ENCODE measurements at places on chromosomes 3 and 15.

GRCh38 chr3:129954514-129954913, 20.0 kb upstream of the TRH start:
- DNase-seq = no peak

DNA sequence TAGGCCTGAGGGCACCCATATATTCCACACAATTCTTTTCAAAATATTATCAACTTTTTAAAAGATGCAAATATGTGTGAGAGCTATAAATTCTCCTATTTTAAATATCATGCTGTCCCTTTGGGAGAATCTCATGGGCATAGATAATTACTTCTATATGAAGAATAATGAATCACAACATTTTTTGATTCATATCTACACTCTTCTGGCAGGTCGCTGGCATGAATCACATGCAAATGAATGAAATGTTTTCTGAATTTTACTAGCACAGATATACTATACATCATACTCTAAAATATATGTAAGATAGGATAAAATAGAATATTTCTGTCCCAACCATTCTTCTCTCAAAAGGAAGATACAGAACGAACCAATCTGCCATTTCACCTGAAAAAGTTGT, 277.7 kb upstream of the KCNH8 start:
- DNase-seq = no peak

GRCh38 chr3:189467451-189467850, 163.7 kb upstream of the TP63 start:
- no peak for DNase-seq

DNA sequence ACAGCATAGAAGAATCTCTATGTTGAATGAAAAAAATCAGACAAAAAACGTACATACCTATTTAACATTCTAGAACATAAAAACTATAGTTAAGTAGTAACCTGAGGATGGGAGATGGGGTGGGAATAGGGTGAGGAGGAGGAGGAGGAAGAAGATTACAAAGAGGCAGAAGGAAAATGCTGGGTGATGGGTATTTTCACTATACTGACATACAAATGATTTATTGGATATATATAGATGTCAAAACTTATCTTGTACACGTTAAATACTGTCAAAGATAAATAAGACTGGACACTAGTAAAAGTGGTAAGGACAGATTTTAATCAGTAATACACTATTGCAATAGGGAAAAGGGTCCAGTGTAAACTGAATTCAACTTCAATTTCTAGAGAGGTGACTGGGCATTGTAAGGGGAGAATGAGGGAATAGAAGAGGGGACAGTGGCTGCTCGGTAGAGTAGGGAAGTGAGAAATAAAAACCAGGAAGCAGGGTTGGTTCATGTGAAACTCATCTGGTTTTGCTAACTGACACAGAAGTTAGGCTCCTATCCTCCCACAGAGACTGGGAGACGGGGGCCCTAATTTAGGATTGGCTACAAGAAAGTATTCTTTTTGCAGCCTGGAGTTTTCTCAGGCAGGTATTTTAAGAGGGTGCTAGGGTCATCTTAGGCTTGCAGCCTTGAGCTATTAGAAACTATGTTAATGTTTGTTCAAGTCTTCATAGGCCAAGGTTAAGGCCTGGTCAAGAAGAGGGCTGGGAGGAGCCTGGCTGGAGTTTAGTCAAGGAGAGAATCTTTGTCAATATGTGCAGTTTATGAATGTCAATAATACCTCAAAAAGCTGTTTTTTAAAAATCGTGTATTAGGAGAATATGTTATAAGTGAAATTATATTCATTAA, 15.0 kb upstream of the C15orf61 start:
- no peak for DNase-seq

- DNase-seq = no peak
Observed at GRCh38 chr3:47580481-47580880, 1.8 kb upstream of the CSPG5 start.

DNA sequence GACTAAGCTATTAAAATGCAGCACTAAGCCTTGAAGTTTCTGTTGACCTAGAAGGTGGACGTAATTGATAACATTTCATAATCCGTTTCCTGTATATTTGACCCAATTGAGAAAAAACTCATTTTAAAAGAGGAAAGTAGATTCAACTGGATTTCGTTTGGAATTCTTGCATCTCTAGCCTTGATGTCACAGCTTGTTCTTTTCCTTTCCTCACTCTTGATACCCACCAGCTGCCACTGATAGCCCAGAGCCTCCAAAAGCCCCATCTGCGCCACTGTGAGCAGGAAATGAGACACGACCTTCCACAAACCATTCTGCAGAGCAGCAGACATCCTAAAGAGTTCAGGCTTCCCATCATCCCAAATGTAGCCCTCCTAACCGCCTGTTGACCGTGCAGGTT, 61.8 kb downstream of the FOXB1 start:
- DNase-seq = no peak

DNA sequence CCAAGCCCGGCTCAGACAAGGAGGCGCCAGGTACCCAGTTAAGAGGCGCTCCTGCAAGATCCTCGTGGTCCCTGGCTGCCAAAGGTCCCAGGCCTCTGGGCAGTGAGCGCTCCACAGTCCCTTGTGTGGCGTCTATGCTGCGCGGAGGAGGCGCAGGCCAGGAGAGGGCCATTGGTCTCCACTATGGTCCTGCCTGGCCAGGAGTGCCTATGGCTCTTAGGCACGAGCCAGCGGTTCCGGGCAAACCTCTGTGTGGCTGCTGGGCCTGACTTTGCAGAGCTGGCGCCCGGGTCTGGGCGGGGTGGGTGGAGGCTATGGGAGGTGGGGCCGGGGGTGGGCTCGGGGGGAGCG, 660 bp upstream of the ADAMTSL3 start:
- no peak for DNase-seq

DNA sequence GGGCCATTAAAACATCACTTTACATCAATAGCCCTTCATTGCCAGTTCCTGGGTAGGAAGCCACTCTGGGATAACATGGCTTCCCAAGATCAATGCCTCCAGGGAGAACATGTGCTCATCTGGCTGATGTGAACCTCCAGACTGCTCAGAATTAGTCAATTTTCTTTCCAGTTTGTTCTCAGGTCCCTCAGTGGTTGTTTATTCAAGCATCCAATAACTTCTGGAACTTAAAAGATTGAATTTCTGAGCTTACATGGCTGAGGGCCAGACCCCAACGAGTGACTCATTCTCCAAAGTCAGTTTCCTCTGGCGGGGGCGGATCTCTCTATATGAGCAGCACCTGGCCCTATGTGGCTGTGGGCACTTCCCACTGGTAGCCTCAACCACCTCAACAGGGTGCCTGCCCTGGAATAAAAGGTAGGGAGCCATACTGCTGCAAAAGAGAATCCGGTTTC, 34.0 kb downstream of the LYZL4 start:
- DNase-seq = no peak

GRCh38 chr15:69410248-69410874, 3.8 kb upstream of the KIF23 start:
- DNase-seq = no peak

All from hematopoietic multipotent progenitor cell treated with erythropoietin and hydrocortisone succinate and interleukin-3 and kit ligand, for 17 days (in vitro differentiated cells).